Activated CD4-positive, alpha-beta T cell treated with anti-CD3 and anti-CD28 coated beads, Interleukin-2, amount 50 U/mL, for 48 hours (primary cell): ENCODE measurements at places on chromosomes 13 and 19.

GRCh38 chr19:13986348-13986904, 19.7 kb downstream of the RFX1 start:
- peak; percentile 99 for DNase-seq

DNA sequence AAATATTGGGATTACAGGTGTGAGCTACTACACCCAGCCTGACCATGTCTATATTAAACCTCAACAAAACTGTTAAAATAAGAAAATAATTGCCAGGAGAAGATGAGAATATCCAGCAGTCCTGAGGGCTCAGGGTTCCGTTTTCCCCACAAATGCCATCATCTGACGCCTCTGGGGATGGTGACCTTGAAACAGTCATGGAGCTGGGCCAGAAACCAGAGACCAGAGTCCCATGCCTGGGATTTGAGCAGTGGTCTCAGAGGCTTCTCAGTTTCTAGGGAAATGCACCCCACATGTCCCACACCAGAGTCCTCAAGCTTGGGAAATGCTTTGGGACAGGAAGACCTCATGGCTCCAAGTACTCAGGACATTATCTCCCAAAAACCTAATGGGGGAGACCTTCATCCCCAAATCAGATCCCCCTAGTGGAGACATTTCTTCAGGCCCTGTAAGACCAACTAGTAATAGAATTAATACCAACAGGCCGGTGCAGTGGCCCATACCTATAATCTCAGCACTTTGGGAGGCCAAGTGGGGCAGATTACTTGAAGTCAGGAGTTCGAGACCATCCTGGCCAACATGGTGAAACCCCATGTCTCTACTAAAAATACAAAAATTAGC, 2.9 kb upstream of the MAP1S start:
- no peak for DNase-seq

GRCh38 chr13:97226013-97226412, 3.9 kb downstream of the MBNL2 start:
- DNase-seq: no peak

DNA sequence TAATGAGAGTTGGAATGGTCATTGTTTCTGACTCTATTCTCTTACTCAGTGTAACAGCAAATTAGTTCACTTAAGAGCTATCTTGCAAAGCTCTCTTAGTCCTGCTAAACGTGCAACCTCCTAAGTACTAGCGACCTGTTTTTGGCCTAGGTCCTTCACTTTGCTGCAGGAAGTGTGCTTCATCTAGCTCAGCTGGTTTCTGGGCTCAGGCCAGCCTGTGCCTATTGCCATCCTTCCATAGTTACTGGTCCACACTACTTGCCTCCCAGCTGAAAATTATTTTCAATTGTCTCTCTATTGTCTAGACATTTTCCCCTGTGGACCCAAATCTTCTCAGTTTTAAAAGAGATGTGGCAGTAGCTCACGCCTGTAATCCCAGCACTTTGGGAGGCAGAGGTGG, 561.3 kb downstream of the FGF9 start:
- DNase-seq: no peak

GRCh38 chr19:39469036-39469435, 11.6 kb upstream of the TIMM50 start:
- no peak for DNase-seq

DNA sequence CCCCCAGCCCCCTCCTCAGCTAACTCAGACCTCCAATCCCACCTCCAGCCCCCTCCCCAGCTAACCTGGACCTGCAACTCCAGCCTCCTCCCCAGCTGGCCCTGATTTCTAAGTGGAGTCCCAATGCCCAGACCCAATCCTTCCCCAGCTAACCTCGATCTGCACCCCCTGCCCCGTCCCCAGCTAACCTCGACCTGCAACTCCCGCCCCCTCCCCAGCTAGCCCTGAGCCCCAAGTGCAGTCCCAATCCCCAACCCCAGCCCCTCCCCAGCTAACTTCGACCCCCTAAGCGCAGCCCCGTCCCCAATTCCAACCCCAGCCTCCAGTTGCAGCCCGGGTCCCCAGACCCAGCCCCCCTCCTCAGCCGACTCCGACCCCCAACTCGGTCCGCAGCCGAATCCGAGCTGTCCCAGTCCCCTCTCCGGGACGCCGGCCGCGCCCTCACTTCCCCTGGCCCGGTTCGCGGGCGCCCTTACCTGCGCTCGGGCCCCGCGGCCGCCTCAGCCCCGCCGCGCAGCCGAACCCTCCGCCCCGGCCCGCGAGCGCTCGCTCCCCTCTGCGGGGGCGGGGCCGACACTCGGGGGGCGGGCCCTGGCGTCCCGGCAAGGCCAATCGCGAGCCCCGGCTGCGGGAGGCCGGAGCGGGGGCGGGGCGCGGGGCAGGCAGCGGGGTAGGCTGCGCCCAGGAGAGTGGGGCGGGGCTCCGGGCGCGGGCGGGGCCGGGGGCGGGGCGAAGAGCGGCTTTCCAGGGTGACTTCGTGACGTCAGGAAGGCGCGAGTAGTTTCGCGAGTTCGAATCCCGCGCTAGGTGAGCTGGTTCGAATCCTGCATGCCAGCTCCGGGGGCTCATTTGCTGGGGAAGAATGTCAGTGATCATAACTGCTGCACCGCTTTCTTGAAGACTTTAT, at the start of gene GNG7:
Gene GNG7 (minus strand): TSS at position 525 of the 907 bp plus-strand sequence. CDS start 182,006 bp downstream, outside the sequence.
- DNase-seq: peak; percentile 98

- no peak for DNase-seq
Measured at GRCh38 chr19:31096935-31097545, 252.2 kb downstream of the TSHZ3 start.

DNA sequence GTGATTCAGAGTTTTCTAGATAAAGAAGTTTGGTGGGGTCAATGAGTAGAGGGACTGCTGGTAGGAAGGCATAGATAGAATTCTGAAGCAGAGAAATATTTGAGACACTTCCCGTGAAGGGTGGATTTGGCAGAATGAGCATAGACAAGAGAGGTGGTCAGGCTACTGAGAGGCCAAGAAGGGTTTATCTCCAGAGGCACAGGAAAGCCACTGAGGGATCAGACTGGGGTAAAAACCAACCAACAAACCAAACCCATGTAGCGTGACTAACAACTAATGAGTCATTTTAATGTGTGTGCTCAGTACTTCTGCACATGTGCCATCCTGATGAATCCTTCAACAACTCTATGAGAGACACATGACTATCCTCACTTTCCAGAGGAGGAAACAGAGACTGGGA, 60.0 kb upstream of the SERP2 start:
- DNase-seq: no peak

DNA sequence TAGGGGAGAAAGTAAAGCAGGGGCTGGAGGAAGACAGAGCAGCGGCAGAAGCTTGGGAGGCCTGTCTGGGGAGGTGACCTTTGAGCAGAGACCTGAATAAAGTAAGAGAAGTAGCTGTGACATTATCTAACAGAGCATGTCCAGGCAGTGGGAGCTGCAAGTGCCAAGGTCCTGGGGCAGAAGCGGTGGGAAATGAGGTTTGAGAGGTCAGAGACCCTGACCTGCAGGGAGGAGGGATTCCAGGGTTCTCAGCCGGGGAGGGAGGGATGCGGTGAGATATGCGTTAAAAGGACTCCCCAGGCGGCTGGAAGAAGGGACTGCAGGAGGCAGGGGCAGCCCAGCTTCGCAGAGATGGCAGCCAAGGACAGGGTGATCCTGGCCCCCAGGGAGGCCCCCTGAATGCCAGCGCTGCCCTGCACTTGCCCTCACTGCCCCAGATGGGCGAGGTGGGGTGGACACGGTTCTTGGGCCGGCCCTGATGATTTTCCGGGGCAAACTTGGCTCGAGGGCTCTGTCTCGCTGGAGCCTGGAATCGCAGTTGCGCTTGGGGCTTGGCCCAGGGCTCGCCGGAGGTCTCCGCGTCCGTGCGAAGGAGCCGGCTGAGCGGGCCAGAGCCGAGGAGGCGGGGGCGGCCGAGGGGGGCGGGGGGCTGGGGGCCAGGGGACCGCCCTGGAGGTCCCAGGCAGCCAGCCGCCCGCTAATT, 3.2 kb downstream of the CRLF1 start:
- no peak for DNase-seq

GRCh38 chr13:80011448-80012212, 329.3 kb downstream of the SPRY2 start:
- DNase-seq: no peak

- DNase-seq: no peak
Measured at GRCh38 chr13:32659736-32660135, 73.5 kb downstream of the PDS5B start.

- no peak for DNase-seq
Measured at GRCh38 chr19:4350726-4351125, 7.4 kb downstream of the MPND start.

- no peak for DNase-seq
Measured at GRCh38 chr13:30998136-30999088, 66.0 kb downstream of the TEX26 start.

DNA sequence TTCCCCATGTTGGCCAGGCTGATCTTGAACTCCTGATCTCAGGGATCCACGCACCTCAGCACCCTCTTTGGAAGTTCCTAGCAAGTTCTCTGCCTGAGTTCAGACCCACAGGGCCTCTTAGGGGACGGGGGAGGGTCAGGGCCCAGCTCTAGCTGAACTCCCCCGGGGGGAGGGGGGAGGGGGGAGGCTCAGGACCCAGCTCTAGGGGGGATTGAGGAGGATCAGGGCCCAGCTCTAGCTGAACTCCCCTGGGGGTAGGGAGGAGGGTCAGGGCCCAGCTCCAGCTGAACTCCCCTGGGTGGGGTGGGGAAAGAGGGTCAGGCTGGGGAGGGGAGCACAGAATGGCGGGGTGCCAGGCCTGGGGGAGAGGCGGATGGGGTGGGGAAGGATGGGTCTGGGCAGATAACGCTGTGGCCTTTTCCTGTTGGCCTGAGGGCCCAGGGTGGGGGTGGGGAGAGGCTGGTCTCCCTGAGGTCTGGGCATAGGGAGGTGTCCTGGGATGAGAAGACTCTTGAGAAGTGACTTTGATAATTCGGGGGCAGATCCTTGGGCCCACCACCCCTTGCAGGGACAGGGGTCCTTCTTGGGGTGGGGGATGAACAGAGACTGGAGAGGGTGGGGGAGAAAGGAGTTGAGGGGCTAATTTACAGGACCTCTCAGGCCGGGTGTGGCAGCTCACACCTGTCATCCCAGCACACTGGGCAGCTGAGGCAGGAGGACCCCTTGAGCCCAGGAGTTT, 5.5 kb upstream of the PTBP1 start:
- DNase-seq: no peak

GRCh38 chr13:40569024-40569350, 97.5 kb downstream of the FOXO1 start:
- no peak for DNase-seq
